ENCODE measurements at places on chromosomes 5 and 9.

DNA sequence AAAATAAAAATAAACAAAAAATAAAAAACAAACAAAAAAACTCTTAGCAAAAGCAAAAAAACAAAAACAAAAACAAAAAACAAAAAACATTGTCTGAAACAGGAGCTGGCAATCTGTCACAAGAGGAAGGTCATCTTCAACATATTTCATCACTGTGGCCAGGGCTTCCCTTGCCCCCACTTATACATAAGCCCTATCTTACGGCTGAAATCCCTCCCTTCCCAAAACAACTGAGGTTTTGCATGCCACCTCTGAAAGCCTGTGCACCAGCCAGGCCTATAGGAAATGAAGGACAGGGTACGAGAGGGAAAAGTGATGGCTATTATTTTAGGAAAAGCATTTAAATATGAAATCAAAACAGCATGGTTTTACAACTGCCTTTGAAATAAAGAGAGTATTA lies 10.8 kb downstream of the MTMR12 start:
- DNase-seq: no peak

- no peak for DNase-seq
Observed at GRCh38 chr5:14678773-14679334, 14.3 kb downstream of the OTULIN start.

- DNase-seq: no peak
Observed at GRCh38 chr5:129899454-129899853, 4.8 kb upstream of the CHSY3 start.

- no peak for DNase-seq
Observed at GRCh38 chr9:83649080-83649479, 26.1 kb downstream of the IDNK start.

- DNase-seq: no peak
Observed at GRCh38 chr5:30890377-30890776, 303.1 kb upstream of the CDH6 start.

Data from CMK (cell line).